ENCODE measurements at places on chromosomes 13 and 19.
A peak's percentile ranks its signal among the peaks of the same experiment; 100 is the strongest.

GRCh38 chr19:28377077-28377476 is 835.9 kb downstream of the UQCRFS1 start:
- no peak for DNase-seq

- no peak for DNase-seq
These were observed 24.4 kb upstream of the RPL21 start for GRCh38 chr13:27226991-27227390.

GRCh38 chr19:8334458-8335342 is 8.4 kb downstream of the KANK3 start:
- DNase-seq = peak; percentile 77

- no peak for DNase-seq
These were observed 62.8 kb downstream of the ARHGEF7 start for GRCh38 chr13:111177921-111178320.

GRCh38 chr19:38739440-38740256 is 4.6 kb downstream of the CAPN12 start:
- no peak for DNase-seq

GRCh38 chr19:40718774-40719391 is 2.0 kb downstream of the ITPKC start:
- DNase-seq = peak; percentile 33

GRCh38 chr13:19607523-19608078 is 25.9 kb upstream of the MPHOSPH8 start:
- DNase-seq = no peak

- no peak for DNase-seq
These were observed 172.2 kb upstream of the SLC10A2 start for GRCh38 chr13:103238441-103238840.

DNA sequence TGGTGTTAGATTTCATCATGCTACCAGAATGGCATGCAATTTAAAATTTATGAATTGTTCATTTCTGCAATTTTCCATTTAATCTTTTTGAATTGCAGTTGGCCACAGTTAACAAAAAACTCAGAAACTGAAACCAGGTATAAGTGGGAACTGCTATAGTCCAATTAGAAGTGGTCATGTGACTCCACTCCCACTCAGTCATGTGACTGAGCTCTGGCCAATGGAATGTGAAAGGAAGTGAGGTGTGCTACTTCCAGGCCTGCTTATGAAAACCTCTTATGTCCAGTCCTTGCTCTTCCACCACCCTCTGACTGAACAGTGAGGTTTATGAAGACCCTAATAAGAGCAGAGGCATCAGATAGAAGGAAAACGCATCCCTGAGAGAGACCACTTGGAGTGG is 47.0 kb downstream of the DLEU7 start:
- no peak for DNase-seq

- DNase-seq = no peak
These were observed 44.1 kb upstream of the ZNF536 start for GRCh38 chr19:30328096-30328495.

GRCh38 chr13:113499936-113500335 is 9.4 kb upstream of the DCUN1D2 start:
- no peak for DNase-seq

DNA sequence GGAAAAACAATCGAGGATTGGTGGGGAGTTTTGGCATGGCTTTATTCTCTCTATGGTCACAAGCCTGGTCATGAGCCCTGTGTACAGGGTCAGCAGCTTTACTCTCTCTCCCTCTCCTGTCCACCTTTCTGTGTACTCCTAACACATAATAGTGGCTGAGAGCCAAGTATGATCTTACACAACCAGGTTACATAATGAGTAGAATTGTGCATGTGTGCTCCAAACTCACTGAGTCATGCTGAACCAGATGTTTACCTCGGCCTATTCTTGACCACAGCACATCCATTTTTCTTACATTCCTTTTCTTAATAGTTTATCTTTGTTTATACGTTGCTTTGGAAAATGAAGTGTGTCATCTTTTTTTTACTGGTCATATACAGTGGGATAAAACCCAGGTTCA is 53.1 kb downstream of the ZNF254 start:
- DNase-seq = no peak

GRCh38 chr13:77874406-77874805 is 44.2 kb downstream of the EDNRB start:
- DNase-seq = no peak

DNA sequence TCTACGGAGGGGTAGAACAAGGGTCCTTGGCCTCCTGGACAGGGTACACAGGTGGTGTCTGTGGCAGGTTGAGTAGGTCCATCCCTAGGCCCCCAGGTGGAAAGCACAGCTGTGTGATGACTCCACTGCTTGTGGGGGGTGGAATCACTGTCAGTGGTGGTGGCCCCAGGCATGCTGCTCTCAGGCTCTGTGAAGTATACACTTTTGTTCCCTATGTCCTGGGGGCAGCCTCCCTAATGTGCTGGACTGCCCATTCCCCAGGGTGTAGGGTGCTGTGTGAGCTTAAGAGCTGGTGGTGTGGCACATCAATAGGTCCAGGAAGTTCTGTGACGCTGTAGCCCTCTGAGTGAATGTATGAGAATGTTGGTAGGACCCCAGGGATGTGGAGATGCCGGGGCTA is 197.2 kb upstream of the SLC10A2 start:
- DNase-seq = no peak

GRCh38 chr19:6753178-6754031 is 13.8 kb downstream of the SH2D3A start:
- DNase-seq = peak; percentile 24

GRCh38 chr13:101242720-101243119 is 173.6 kb downstream of the NALCN start:
- DNase-seq = no peak

- DNase-seq = no peak
These were observed 20.7 kb downstream of the RFC3 start for GRCh38 chr13:33838647-33839046.

GRCh38 chr13:79245937-79246577 is 160.0 kb downstream of the RBM26 start:
- DNase-seq = no peak
